ENCODE measurements at places on chromosomes 3 and 15.

DNA sequence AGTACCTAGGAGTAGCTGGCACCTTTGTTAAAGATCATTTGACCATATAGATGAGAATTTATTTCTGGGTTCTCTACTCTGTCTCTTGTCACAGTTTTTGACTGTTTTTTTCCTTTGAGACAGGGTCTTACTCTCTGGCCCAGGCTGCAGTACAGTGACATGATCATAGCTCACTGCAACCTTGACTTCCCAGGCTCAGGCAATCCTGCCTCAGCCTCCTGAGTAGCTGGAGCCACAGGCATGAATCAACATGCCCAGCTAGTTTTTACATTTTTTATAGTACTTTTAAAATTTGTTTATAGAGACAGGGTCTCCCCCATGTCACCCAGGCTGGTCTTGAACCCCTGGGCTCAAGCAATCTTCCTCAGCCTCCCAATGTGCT lies 45.0 kb downstream of the BCL2L10 start:
- no peak for DNase-seq

- no peak for DNase-seq
Measured at GRCh38 chr15:63876085-63876662, 42.4 kb upstream of the HERC1 start.

GRCh38 chr3:128618398-128618726 lies 32.3 kb downstream of the RPN1 start:
- DNase-seq: no peak

DNA sequence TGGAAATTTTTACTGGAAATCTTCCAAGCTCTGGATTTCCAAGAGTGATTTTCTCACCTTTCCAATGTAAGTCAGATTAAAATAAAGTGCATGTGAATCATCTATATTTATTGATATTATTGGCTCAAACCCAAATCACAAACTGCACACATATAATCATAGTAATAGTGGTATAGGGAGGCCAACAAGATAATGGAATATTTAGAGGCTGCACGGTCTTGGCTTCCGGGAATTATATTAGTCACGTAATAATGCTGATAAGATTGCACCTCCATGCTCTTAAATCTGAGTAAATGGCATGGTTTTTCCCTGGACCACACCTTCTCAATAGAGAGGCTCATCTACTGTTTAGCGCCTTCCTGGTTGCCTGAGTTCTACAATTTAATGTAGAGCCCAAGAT lies 567.1 kb upstream of the NR2F2 start:
- DNase-seq: no peak

DNA sequence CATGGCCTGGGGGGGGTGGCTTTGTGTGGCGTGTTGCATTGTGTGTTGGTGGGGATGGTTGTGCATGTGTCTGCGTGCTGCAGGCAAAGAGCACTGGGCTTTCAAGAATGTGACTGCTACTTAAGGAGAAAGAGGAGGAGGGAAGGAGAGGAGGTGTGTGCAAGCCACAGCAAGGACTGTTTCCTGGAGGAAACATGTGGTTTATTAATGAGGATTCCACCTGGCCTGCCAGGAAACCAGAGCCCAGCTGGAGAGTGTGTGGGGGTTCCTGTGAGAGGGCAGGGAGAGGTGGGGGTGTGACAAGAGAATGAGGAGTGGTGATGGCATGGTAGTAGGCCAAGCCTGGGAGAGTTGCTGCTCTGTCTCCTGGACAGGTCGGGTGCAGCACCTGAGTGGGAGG lies 258.1 kb upstream of the ROPN1 start:
- DNase-seq: no peak

DNA sequence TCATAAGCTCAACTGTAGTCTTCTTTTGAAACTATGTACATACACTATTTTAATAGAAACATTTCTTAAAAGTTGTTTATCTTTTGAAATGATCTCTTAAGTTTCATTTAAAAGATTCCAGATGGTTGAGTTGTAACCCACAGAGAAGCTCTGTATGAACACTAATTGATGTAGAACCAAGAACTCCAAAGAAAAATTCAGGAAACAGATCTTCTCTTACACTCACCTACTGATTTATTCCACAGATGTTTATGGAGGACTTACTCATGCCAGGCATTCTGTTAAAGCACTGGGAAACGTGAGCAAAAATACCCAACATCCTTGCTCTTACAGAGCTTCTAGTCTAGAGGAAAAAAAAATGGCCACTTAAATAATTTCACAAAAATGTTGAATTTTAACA lies 551.1 kb downstream of the NAALADL2 start:
- DNase-seq: no peak

GRCh38 chr15:80483725-80484161 lies 79.6 kb downstream of the ARNT2 start:
- DNase-seq: no peak

DNA sequence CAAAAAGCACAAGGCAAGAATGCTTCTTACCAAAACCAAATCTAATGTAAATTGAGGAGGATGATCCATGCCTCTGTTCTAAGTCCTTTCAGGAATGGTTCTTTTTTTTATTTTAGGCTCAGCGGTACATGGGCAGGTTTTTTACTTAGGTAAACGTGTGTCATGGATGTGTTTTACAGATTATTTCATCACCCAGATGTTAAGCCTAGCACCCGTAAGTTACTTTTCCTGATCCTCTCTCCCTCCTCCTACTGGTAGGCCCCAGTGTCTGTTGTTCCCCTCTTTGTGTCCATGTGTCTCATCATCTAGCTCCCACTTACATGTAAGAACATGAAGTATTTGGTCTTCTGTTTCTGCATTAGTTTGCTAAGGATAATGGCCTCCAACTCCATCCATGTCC lies 289.2 kb upstream of the THBS1 start:
- no peak for DNase-seq

GRCh38 chr3:125957674-125958510 lies 11.1 kb upstream of the ROPN1B start:
- DNase-seq: no peak

- no peak for DNase-seq
Measured at GRCh38 chr3:48278884-48279559, 38.1 kb downstream of the ZNF589 start.

DNA sequence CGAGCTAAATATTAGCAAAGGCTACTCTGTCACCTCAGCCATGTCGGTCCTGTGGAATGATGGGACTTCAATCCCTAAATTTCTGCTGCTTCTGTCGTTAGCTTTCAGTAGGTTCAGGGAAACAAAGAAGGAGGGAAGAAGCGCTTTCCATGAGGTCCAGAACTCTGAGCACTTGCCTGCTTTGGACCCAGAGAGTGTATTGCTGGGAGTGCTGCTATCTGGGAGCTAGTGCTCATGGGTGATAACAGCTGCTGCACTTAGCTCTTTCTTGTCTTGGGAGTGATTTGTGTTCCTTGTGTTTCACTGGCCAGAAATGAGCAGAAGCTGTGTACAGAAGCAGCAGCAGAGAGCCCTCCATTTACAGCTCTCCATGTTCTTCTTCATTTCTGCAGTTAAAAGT lies 369.8 kb downstream of the DIPK2A start:
- DNase-seq: no peak

GRCh38 chr15:29668120-29668602 lies 154.1 kb downstream of the TJP1 start:
- DNase-seq: no peak

- no peak for DNase-seq
Measured at GRCh38 chr15:60720493-60721256, 241.7 kb upstream of the ICE2 start.

GRCh38 chr15:57784081-57784511 lies 77.6 kb downstream of the POLR2M start:
- no peak for DNase-seq

DNA sequence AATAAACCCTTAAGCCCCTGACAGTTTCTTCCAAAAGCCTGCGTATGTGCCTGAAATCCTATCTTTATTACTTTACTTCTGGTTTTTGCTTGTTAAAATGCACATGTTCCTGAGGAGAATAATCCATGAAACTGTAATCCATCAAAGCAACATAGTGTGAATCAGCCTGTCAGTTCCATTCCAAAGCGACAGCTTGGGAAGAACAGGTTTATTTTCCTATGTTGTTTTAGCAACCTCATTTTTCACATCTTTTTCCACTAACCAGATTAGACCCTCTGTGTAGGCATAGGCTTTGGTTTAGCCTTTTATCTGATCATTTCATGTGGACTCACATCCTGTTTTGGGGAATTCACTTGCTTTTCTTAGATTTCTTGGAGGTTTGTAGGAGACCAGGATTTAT lies 988.0 kb downstream of the SQOR start:
- no peak for DNase-seq

DNA sequence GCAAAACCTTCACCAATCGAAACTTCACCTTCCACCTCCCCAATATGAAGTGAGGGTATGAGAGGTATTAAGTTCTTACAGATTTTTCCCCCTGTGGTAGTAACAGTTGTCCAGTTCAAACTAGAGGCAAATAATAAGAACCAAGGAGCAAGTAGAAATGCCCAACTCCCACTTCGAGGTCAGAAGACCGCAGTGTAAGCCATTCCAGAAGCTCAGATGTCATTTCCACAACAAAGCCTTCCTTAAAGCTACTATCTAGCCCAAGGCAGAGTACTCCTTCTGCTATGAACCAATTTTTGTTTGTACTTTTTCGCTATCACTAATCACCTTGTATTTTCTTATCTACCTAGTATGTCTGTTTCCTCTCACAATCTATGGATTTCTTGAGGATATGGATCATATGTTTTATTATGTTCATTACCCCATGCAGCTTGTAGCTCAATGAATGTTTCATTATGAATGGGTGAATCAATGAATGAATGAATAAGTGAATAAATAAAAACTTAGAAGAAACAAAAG lies 235.7 kb upstream of the KCNMB2 start:
- DNase-seq: no peak

DNA sequence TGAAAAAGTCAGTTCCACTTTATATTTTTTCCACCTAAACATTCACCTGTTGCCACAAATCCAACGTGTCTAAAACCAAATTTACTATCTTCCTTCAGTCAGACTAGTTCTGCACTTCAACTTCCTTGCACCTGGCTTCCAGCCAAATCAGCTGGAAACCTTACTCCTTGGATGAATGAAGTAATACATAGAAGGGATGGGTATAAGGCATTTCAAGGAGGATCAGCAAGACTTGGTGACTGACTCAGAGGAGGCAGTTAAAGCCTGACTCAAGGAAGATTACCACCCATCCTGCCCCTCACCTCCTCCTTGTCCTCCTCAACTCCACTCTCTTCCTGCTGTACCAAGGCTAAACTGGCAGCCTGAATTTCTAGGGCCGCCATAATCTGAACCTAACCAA lies 37.1 kb downstream of the QTRT2 start:
- no peak for DNase-seq

DNA sequence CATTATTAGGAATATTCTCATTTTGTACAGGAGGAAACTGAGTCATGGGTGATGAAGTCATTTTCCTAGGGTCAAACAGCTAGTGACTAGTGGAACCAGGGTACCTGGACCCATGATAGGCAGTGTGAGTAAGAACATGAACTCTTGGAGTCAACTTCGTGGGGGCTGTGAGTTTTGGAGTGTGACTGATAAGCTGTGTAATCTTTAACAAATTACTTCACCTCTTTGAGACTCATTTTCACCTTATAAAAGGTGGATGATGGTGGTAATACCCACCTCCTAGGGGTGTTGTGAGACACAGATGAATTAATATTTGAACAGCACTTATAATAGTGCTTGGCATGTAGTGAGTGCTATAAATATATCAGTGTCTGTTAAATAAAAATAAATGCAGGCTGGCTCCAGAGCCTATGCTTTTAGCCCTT lies 9.1 kb downstream of the SEMA6D start:
- no peak for DNase-seq

GRCh38 chr3:66761093-66761780 lies 236.9 kb upstream of the KBTBD8 start:
- no peak for DNase-seq

GRCh38 chr15:50979041-50979440 lies 70.6 kb downstream of the AP4E1 start:
- DNase-seq: no peak

DNA sequence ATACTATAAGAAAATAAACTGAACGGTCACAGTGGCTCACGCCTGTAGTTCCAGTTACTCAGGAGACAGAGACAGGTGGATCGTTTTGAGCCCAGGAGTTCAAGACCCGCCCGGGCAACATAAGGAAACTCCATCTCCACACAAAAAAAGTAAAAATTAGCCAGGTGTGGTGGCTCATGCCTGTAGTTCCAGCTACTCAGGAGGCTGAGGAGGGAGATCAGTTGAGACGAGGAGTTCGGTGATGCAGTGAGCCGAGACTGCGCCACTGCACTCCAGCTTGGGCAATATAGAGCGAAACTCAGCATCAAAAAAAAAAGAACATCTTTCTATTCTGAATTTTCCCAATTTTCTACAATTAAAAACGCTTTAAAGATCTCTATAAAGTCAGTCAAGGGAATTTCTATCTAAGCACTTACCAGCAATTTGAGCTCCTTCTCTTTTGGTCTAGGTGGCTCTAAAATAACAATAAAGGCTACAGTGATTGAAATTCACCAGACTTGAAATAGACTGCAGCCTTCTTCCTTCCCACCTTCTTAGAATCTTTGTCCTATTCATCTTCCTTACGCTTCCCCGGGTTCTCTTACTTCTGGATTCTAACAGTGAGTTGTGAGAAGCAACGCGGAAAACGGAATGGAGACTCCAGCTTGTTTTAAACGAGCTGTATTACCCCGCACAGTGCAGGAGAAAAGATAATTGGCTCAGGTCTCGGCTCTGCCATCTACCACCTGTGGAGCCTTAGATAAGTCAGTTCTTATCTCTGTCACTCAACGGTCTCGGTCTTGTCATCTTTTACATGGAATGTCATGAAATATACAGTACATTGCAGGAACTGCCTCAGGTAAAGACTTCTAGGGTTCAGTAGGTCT lies 812 bp upstream of the SEC62 start:
- no peak for DNase-seq

GRCh38 chr3:160157321-160157720 lies 67.9 kb upstream of the C3orf80 start:
- no peak for DNase-seq

DNA sequence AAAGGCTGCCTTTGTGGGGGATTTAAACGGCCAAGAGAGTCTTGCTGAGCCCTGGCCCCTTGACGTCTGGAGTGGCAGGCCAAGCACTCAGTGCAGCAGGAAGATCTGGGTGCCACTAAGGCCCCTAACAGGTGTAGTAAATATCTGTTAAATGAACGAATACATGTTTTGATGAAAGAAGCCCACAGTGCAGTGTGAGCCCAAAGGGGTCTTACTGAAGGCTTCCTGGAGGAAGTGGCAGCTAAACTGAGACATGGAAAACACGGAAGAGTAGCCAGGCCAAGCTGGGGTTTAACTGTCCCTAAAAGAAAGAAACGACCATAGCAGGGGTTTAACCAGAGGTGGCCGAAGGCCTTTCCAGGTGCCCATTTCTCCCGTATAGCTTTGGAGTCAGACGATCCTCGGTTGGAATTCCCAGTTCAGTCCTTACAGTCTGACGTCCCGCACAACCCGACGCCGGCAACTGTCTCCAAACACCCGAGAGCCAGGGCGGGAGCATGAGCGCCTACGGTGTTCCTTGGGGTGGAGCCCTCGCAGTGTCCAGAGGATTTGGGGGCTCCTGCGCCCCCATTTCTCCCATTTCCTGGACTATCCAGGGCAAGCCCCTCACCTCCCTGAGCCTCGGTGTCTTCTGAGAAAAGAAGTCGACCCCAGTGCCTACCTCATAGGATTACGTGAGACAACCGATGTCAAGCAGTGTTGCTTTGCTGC lies 910 bp upstream of the ABHD6 start:
- DNase-seq: no peak

- no peak for DNase-seq
Measured at GRCh38 chr3:164897342-164897741, 181.0 kb downstream of the SI start.

GRCh38 chr3:45777111-45777745 lies 19.1 kb downstream of the SLC6A20 start:
- DNase-seq: no peak

- no peak for DNase-seq
Measured at GRCh38 chr15:63677778-63678177, 80.6 kb downstream of the FBXL22 start.
